ENCODE measurements at places on chromosomes 2 and 18.

- DNase-seq = no peak
Measured at GRCh38 chr18:79915161-79916127, 36.0 kb downstream of the SLC66A2 start.

DNA sequence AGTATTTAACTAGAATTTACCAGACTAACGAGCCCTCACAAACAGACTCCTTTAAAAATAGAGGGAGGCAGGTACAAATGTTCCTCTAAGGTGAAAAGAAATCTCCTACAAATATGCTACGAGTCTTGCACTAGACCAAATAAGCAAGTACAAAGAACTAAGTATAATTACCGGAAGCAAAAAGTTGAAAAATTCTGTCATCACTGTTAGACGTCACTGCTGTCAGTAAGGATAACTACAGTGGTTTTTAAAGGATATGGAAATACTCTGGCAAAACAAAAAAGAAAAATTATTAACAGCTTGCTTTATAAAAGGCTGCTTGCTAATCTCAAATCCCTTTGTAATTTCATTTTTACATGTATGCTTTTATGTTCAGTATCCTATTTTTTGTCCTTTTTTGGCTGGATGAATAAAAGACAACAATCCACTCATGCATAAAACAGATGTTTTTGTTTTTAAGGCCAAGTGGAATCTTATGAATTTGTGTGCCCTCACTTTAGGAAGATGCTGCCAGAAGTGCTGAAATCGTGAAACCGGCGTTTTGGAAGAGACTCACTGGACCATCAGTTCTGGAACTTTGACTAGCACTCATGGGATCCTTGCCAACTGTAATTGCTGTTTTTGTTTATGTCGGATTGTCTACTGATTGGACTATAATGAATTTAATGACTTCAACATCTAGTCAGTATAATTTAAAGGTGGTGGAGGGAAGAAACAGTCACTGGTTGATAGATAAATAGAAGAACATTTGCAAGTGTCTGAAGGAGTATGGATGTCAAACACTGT, 6.7 kb downstream of the ZNF521 start:
- DNase-seq = no peak

GRCh38 chr18:26504831-26505230, 43.5 kb downstream of the KCTD1 start:
- DNase-seq = no peak

- no peak for DNase-seq
Measured at GRCh38 chr2:235055891-235056516, 104.2 kb downstream of the SH3BP4 start.

GRCh38 chr2:230124757-230125431, 56.2 kb upstream of the SLC16A14 start:
- DNase-seq = no peak

DNA sequence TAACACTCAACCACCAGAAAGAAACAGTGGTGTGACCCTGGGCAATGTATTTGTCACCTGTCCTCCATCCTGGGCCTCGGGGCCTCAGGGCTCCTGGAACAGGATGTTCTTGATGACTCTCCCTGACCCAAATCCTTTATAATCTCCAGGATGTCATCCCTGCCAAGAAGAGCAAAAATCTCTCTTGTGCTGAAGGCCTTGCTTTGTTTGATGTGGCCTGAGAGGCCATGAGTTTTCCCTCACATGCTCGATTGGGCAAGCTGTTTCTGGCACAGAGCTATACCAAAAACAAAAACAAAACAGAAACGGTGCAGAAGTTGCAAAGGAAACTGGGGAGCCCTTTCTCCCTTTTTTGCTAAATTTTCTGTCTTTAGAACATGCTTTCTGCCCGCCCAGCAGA, 35.7 kb upstream of the ST3GAL5 start:
- no peak for DNase-seq

DNA sequence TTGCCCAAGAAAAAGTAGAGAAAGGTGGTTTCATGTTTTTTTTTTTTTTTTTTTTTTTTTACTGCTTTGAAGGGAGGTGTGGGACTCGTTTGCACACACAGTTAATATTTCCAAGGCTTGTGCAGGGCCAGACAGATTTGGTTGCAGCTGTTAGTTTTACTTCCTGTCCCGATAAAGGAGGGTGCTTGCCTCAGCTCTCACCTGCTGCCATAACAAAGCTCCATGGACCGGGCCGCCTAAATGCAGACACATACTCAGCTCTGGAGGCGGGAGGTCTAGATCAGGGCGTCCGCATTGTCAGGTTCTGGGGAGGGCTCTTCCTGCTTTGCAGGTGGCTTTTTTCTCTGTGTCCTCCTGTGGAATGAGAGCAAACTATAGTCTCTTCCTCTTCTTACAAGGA, 69.9 kb downstream of the ODC1 start:
- DNase-seq = no peak
